ENCODE measurements at places on chromosomes 4 and X.

DNA sequence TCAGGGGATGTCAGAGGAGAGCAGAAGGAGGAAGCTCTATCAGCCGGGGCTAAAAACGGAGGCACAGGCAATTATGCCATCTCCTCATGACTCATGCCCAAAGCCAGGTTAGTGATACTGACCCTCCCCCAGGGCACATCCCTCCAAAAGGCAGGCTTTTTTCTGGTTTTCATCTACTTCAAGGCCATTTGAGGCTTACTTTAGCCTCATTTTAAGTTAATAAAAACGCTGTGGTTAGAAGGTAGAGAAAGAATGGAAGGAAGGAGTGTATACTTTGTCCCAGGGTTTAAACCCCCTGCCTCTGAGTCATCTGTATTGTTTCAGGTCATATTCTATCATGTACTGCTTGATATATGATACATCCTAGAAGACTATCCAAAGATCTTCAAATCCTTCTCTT is 89.7 kb upstream of the NDP start:
- no peak for DNase-seq

DNA sequence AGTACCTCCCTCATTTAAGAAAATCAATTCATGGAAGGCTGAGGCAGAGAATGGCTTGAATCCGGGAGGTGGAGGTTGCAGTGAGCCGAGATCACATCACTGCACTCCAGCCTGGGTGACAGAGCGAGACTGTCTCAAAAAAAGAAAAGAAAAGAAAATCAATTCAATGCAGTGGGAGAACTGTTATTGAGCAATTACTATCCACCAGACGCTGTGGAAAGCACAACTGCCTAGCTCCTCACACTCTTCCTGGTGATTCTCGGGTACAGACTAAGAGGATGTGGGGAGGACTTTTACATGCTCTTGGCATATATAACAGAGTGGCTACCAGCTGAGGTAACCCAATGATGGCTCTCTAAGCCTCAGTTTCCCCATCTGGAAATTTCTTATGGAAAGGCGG is 2.7 kb upstream of the TMSB4X start:
- no peak for DNase-seq

DNA sequence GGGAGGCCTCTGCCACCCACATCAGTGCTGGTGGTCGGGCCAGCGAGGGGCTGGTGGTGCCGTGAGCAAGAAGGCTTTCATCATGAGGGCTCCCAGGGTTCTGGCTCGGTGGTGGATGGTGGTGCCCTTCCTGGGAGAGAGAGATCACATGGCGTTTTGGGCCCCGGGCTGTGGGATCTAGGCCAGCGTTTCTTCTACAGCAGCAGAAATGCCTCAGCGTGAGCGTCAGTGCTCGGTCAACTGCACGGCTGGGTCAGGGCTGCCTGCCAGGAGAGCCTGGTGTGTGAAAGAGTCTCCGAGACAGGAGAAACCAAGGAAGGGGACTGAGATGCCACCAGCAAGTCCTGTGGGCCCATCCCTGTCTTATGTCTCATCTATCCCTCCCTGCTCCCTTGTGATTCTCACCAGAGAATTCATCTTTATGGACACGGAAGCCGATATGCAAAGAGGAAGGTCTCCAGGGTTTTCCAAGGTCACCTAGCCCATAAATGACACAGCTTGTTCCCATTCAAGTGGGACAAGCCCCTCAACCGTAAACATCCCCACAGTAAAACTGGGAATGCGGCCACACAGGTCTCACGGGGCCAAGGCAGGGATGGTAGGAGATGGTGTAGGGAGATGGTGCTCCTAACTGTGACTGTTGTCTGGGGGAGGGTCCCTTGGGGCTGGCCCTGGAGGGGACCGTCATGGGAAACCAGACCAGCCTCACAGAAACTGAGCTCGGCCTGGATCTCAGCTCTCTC is 99.2 kb downstream of the SORCS2 start:
- DNase-seq, result no peak

DNA sequence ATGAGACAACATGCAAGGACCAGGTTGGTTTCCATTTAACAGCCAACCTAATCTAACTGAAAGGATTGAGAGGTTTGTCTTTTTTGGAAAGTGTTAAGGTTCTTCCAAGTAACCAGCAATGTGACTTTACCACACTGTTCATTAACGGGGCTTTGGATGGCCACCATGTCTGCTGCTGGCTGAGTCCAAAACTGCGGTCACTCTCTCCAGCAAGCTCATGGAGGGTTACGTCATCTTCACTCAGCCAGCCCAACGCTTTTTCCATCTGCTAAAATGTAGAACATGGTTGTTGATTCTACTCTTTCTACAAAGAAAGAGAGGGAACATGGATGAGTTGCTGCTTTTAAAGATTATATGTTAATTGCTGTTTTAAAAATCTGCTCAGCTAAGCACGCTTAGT is 11.0 kb downstream of the PKD2 start:
- no peak for DNase-seq

- no peak for DNase-seq
Observed at GRCh38 chr4:106971636-106972035, 64.5 kb downstream of the DKK2 start.

- no peak for DNase-seq
Observed at GRCh38 chrX:126820700-126821420, 1.3 kb downstream of the PRR32 start.

DNA sequence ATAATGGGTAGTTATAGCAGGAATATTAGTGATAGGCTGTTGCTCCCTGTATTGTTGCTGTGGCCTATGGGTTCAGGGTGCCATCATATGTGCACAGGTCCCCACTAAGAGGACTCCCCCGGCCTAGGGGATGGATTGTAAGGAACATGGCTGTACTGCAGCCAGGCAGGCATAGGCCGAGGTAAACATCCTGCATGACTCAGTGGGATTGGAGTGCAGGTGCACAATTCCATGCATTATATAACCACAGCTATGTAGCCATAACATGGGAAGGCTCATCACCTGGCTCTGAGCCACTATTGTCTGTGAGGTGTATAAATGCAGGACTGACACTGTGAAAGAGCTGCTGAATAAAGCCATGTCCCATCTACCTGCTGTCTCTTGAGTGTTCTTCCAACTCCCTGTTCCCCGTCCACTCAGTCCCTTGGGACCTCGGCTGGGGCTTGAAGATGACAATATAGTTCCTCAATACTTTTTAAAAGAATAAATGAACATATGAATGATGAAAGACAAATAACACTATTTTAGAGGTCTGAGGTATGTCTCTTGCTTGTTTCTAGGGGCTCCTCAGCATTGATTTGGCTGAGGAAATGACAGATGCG is 425.2 kb downstream of the IDS start:
- DNase-seq, result no peak

DNA sequence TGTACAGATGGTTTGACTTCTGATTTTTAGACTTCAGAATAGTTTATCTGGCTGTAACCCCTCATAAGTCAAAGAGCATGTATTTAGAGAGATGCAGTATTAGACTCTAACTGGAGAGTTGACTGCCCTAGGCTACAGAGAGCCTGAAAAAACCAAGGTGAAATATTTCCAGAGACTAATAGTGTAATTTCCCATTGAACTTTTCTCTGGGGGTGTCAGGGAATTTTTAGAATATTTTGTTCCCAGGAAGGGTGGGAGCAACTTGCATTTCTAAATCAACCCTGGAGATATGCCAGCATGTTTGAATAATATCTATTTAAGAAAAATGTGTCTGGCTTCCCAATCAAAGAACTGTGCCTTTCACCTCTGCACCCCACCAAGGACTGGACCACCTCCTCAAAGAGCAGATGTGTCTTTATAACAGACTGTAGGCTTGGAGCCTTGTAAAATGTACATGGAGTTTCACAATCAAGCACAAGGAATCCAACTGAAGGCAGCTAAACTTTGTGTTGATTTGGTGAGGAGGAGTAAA is 2.0 kb downstream of the ANXA3 start:
- no peak for DNase-seq

DNA sequence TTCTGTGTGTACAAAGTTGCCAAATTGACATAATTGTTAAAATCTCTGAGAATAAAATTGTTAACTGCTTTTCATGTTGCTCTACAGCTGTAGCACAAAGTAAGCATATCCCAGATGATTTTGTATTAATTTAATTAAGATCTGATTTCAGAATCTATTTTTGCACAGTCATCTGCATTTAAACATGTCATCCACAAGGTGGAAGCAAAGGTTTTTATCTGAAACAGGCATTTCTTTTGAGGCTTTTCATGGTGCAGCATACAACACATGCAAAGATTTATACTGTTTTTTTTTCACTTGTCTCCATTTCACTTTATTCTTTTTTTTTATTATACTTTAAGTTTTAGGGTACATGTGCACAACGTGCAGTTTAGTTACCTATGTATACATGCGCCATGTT is 51.2 kb downstream of the GC start:
- no peak for DNase-seq

- peak; percentile 17 for DNase-seq
Observed at GRCh38 chrX:67545893-67546495, 2.2 kb downstream of the AR start.

- no peak for DNase-seq
Observed at GRCh38 chrX:15143050-15143824, 126.6 kb downstream of the ASB9 start.

GRCh38 chr4:118683513-118683912 is 1.7 kb upstream of the METTL14 start:
- DNase-seq, result no peak

DNA sequence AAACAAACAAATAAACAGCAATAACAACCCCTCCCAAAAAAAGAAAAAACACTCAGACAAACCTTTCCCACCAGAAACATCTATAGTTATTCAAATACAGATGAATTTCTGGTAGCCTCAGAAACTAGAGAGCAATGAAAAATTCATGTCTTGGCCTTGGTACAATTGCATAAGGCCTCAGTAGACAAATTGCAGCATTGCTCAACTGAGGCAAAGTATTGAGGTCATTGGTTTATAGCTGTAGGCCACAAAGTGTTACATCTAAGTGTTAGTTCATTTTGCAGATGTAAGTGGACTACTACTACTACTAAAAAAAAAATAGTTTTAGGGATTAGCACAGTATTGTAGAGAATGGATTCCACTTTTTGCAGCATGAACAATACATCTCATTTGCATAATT is 2268.3 kb downstream of the ARAP2 start:
- no peak for DNase-seq

- no peak for DNase-seq
Observed at GRCh38 chr4:94399721-94400120, 52.0 kb upstream of the PDLIM5 start.

GRCh38 chr4:182339221-182339641 is 96.0 kb downstream of the TENM3 start:
- DNase-seq, result no peak

- DNase-seq, result no peak
Observed at GRCh38 chrX:122641136-122641535, 542.9 kb upstream of the GRIA3 start.

GRCh38 chr4:38324861-38325628 is 339.0 kb upstream of the KLF3 start:
- DNase-seq, result no peak

DNA sequence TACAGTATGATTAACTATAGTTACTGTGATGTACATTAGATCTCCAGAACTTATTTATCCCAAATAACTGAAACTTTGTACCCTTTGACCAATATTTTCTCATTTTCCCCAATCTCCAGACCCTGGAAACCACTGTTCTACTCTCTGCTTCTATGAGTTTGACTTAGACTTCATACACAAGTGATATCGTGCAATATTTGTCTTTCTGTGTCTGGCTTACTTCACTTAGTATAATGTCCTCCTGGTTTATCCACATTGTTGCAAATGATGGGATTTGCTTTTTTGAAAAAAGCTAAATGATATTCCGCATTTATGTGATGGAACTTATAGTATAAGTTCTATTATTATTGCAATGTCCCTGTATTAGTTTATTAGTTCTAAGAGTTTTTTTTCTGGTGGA is 81.8 kb upstream of the SOD3 start:
- DNase-seq, result no peak

- no peak for DNase-seq
Observed at GRCh38 chrX:119132316-119132715, 4.7 kb upstream of the KIAA1210 start.

DNA sequence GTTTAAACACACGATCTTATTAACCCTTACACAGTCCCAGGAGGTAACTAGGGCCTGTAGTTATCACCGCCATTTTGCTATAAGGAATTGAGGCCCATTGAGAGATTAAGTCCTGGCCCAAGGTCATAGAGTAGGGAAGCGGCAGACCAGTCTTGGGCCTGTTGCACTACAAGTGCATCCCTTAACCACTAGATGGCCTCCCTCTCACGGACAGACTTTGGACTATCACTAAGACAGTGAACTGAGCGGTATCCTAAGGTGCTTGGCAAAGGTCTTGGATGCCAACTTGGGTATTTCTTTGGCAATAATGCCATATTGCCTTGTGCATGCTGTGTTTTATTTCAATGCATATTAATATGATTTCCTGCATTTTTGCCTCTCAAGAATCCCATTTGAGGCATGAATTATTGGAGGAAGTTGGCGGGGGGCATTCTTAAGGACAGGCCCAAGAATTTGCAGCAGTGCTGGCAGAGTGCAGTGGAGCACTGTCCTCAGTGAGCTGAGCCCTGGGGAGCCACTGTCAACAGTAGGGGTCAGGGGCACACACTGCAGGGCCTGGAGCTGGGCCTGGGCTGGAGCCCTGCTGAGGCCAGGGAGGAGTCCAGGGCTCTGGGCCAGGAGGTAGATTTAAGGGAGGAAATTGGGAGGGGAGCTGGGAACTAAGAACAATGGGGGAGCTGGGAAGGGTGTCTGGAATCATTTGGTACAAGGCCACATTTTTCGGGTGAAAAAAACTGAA is 147.4 kb downstream of the SMIM20 start:
- DNase-seq, result peak; percentile 49

- no peak for DNase-seq
Observed at GRCh38 chr4:74934016-74934831, 1.3 kb downstream of the PARM1 start.

DNA sequence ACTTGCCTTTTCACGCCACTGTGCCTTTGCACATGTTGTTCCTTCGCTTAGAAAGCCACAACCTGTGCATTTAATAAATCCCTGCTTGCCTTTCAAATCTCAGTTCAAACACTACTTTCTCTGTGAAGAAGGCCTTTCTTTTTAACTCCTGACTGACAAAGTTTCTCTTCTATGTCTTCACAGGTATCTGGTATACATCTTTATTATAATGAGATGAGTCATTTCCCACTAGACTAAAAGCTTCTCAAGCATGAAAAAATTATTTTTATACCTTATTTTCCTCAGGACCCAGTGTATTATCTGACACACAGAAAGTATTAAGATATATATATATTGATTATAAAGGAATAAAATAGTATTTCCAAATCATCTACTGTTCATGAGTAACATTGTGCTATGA is 189.9 kb downstream of the TBCK start:
- DNase-seq, result no peak

DNA sequence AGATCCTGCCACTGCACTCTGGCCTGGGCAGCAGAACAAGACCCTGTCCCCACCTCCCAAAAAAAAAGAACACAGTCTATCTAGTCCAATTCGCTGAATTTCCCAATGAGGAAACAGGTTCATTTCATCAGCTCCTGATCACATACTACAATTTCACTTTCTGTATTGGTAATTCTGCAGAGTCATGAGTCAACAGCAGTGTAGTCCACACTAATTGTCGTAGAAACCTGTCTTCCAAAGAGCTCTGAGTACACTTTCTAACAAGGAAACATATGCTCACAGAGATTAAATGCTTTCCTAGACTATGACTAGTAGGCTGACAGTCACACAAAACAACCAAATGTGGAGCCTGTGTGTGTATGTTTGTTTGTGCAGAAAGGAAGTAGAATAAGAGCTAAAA is 91.9 kb downstream of the GPC4 start:
- DNase-seq, result peak; percentile 29
